ENCODE measurements at places on chromosomes 1 and 21.

- DNase-seq, result no peak
Measured at GRCh38 chr21:36478207-36478701, 1.7 kb downstream of the CLDN14 start.

- no peak for DNase-seq
Measured at GRCh38 chr1:219339466-219339865, 165.8 kb downstream of the LYPLAL1 start.

- DNase-seq, result no peak
Measured at GRCh38 chr1:47216278-47217059, 15.6 kb downstream of the TAL1 start.

DNA sequence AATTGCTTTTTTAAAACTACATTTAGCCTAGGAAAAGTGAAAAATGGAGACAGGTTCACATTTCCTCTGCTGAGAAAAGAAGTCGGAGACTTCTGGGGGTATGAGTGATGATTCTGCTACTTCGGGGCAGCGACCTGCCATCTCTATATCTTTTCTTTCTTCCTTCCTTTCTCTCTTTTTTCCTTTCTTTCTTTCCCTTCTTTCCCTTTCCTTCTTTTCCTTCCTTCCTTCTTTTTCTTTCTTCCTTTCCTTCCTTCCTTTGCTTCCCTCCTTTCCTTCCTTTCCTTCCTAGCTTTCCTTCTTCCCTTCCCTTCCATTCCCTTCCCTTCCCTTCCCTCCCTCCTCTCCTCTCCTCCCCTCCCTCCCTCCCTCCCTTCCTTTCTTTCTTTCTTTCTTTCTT lies 17.8 kb downstream of the TBX19 start:
- DNase-seq, result no peak

DNA sequence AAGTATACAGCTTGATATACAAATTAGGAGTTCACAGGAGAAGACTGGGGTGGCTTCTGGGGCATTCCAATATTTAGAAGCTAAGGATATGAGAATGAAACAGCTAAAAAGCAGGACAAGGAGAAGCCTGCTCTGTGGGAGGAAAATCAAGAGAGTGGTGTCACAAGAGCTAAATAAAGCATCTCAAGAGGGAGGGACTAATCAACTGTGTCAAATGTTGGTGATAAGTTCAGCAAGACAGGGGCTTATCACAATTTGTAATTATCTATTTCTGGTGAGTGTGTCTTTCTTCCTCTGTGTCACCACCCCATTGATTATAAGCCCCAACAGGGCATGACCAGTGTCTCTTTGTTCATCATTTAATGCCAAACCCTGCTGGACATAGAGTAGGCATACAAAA lies 295.8 kb upstream of the DUSP10 start:
- DNase-seq, result no peak

DNA sequence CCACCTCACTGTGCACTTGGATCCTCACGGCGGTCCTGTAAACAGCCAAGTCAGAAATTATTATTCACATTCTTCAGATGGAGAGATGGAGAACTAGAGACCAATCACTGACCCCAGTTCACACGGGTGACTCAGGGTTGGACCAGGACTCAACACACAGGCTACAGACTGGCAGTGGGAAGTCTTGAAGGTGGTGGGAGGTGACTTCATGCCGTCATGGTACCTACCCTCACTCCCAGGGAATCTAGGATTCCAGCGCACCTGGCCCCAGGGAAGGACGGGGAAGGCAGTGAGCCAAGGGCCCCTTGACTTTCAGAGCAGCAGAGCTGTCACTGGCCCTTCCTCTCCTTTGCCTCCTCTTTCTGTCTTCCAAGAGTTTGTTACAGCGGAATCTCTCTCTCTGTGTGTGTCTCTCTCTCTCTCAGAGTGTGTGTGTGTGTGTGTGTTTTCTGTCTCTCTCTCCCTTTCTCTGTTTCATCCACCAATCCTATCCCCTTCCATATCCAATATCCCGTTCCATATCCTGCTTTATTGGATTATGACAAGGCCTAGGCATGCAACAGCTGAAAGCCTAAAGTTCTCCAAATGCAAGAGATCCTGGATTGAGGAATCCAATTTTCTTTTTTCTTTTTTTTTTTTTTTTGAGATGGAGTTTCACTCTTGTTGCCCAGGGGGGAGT lies 11.7 kb downstream of the OPTC start:
- DNase-seq, result no peak

DNA sequence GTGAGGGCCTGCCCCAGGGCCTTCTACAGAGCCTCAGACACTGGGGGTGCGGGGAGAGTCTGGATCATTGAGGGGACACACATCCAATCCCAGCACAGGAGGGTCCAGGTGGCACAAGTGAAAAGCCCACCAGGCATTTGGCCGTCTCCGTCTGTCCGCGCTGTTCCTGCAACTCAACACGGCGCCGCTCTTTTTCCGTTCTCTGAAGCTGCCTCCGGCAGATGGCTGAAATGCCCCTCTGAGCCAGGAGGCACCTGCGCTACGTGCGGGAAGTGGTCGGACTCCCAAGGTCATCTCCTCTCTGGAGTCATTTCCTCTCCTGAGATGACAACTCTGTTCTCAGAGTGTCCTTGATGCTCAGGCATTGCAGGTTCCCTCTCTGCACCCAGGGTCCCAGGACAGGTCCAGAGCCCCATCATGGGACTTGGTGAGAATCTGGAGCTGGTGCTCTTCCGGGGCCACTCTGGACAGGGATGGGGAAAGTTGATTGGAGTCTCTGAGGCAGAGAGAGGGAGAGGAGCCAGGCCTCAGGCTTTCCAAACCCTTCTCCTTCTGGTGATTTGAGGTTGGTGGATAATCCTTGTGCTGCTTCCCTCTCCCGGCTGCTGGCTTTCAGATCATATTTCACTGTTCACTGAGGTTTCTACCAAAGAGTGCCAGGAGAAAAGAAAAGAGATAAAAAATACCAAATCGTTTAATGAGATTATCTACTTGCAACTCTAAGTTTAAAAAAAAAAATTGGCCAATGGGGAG lies 14.0 kb upstream of the MIXL1 start:
- DNase-seq, result no peak

Data from activated CD8-positive, alpha-beta memory T cell treated with anti-CD3 and anti-CD28 coated beads for 24 hours (primary cell).